Aorta (tissue), 5 donors: ENCODE measurements at places on chromosomes 3 and 15. TPM values are rescaled to one million over a fixed set of nuclear protein-coding genes. Genes with fewer than 3 reads are reported as not detected.

The PRSS50 gene
- total RNA-seq: not detected

DNA sequence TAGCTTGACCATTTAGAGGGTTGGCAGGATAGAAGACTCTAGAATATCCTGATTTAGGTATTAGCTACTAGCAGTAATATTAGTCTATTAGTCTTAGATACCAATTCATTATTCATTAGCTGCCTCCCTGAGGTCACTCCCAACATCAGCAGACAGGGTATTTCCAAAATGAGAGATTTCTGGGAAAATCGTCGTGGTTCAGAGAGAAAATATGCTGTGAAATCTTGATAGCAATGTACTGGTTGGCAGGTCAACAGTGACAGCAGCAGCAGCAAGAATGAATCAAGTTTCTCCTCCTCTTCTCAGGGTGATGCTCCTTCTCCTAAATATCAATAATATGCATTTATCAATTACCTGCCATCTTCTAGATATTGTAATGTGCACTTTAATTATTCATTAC lies 41.3 kb upstream of the ROBO1 start:
- H3K4me1 ChIP-seq: no peaks in the 10 kb centered on the region
- DNase-seq: no peak
- H3K36me3 ChIP-seq: no peaks in the 10 kb centered on the region
- no peaks in the 10 kb centered on the region for H3K27me3 ChIP-seq

DNA sequence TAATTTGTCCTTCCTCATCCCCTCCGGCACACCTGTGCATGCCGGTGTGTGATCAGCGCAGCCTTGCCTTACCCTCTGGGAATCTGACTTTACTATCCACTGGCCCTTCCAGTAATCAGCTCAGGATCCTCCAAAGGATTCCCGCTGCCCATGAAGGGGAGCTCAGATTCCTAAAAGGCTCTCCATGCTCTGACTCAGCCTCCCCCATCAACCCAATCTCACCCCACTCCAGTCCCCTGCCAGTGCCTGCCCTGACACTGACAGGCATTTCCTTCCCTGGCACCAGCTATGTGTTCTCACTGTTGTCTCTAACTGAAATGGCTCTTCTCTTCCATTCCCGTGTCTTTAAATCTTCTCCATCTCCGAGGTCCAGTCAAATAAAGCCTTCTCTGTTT lies 7.3 kb upstream of the BCL2A1 start:
- no peak for DNase-seq
- H3K4me3 ChIP-seq: no peak overlapping the region
- no peak overlapping the region for H3K27ac ChIP-seq
- H3K27me3 ChIP-seq: no peaks in the 10 kb centered on the region
- no peaks in the 10 kb centered on the region for H3K36me3 ChIP-seq
- no peaks in the 10 kb centered on the region for H3K4me1 ChIP-seq

GRCh38 chr3:59595830-59596229 lies 546.0 kb upstream of the CFAP20DC start:
- DNase-seq: no peak
- no peaks in the 10 kb centered on the region for H3K4me1 ChIP-seq
- H3K27ac ChIP-seq: no peak overlapping the region
- H3K4me3 ChIP-seq: no peak overlapping the region
- no peaks in the 10 kb centered on the region for H3K36me3 ChIP-seq

The CPEB1 gene
- total RNA-seq: 10.3 TPM

The PLCH1 gene
- total RNA-seq: 0.57 TPM

DNA sequence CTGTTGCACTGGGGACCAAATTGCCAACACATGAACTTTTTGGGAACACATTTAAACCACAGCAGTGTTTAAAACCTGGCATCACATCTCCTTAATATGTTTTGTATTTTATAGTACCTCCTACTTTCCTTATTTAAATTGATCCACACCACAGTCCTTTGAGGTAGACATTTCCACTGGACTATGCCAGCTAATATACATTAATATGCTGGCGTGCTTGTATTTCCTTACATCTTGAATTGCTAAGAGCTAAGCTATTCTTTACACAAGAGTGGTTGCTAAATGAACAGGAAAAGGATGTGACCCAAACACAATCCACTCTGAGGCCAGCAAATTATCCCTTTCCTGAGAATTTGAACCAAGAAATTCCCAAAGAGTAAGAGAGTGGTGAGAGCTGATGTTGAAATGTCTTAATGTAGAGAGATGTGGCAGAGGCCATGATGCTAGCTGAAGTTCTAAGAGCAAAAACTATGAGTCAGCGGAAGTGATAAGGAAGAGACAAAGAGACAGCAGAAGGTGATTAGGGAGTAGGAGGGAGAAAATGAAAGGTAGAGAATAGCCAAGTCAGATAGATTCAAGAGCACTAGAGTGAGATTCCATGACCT lies 131.2 kb downstream of the CD47 start:
- peaks cover 2% of the 10 kb centered on the region for H3K4me1 ChIP-seq
- no peak overlapping the region for H3K4me3 ChIP-seq
- no peak for DNase-seq
- no peak overlapping the region for H3K27ac ChIP-seq

DNA sequence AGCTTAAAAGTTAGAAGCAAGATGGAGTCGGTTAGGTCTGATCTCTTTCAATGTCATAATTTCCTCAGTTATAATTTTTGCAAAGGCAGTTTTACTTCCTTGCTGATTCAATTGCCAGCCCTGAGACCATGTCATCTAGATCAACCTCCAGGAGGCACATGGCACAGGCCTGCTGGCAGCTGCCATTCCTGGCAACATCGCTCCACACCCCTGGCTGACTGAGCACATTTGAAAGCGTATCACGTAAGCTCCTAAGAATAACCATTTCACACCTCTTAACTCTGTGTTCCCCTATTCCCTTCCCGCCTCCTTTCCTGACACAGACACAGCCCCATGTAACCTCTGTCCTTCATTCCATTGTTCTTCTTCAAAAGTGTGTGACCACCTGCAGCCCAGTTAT lies 313.9 kb upstream of the CTNNB1 start:
- no peak for DNase-seq
- no peaks in the 10 kb centered on the region for H3K4me1 ChIP-seq
- H3K27me3 ChIP-seq: no peaks in the 10 kb centered on the region
- no peak overlapping the region for H3K4me3 ChIP-seq
- no peaks in the 10 kb centered on the region for H3K36me3 ChIP-seq

The FGF7 gene
- total RNA-seq: 126 TPM

The TMIE gene
- 0.99 TPM for total RNA-seq

DNA sequence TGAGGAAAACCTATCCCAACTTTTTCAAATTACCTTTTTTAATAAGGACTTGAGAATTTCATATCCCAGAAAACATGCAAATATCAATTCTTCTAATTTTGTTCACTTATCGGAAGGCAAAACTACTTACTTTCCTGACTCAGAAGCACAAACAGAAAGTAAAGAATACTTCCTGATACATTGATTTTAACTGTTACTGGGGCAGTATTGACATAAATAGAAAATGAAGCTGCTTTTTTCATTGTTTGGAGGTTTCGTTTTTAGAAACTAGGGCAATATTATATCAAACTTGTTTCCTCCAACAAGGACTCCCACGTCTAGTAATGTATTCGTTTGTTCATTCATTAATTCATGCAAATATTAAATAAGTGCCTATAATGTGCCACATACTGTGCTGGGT lies 19.1 kb downstream of the PAQR9 start:
- no peak for DNase-seq
- no peak overlapping the region for H3K4me3 ChIP-seq
- no peak overlapping the region for H3K27ac ChIP-seq
- no peaks in the 10 kb centered on the region for H3K4me1 ChIP-seq
- H3K27me3 ChIP-seq: no peaks in the 10 kb centered on the region

The RTP1 gene
- 0.16 TPM for total RNA-seq

The LSMEM2 gene
- total RNA-seq: 0.51 TPM

The CHRM5 gene
- total RNA-seq: not detected

DNA sequence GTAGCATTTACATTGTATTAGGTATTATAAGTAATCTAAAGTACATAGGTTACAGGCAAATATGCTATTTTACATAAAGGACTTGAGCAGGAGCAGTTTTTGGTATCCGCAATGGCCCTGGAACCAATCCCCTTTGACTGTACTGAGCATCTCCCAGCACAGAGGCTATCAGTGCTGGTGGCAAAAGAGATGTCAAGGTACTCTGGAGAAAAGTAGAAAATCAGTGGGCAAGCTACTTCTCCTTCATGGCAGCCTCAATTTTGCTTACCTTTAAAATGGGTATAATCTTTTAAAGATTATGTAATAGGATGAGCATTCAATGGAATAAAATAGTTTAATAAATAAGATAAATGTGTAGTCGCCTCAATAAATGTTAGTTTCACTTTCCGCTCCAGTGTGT lies 56.7 kb upstream of the LMCD1 start:
- DNase-seq: no peak
- no peaks in the 10 kb centered on the region for H3K4me1 ChIP-seq
- H3K27me3 ChIP-seq: no peaks in the 10 kb centered on the region

GRCh38 chr3:122640437-122640999 lies 40.1 kb upstream of the PARP14 start:
- H3K36me3 ChIP-seq: no peaks in the 10 kb centered on the region
- H3K4me1 ChIP-seq: no peaks in the 10 kb centered on the region
- no peak for DNase-seq
- H3K27me3 ChIP-seq: no peaks in the 10 kb centered on the region

DNA sequence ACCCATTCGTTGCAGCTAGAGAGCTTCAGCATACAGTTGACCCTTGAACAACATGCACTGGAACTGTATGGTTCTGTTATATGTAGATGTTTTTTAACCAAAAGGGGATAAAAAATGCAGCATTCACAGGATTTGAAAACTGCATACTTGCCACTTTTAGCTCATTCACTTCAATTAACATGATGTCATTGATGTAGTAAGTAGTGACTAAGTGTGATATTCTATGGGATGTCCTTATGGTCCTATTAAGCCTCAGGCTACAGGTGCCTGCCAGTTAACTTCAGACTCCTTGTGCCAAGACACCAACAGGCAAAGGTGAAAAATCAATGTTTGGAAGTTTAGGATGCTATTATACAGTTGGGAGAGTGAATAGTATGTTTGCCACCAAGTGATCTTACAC lies 553.6 kb upstream of the NECTIN3 start:
- H3K4me3 ChIP-seq: no peak overlapping the region
- H3K4me1 ChIP-seq: no peaks in the 10 kb centered on the region
- H3K36me3 ChIP-seq: no peaks in the 10 kb centered on the region
- DNase-seq: no peak
- H3K27me3 ChIP-seq: no peaks in the 10 kb centered on the region

GRCh38 chr3:48024401-48024800 lies 8.2 kb upstream of the MAP4 start:
- H3K36me3 ChIP-seq: no peaks in the 10 kb centered on the region
- peaks cover 8% of the 10 kb centered on the region for H3K4me1 ChIP-seq
- no peaks in the 10 kb centered on the region for H3K27me3 ChIP-seq
- no peak overlapping the region for H3K4me3 ChIP-seq
- no peak overlapping the region for H3K27ac ChIP-seq

DNA sequence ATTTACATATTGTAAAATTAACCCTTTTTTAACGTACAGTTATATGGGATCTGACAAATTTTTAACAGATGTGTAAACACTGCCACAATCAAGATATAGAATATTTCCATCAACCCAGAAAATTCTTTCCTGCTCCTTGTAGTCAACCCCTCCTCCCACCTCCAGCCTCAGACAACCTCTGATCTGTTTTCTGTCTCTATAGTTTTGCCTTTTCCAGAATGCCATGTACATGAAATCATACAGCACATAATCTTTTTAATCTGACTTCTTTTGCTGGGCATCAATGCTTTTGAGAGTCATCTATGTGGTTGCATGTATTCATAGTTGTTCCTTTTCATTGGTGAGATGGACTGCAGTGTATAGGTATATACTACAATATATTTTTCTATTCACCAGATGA lies 153.0 kb downstream of the SMAD6 start:
- H3K4me1 ChIP-seq: no peaks in the 10 kb centered on the region
- no peak overlapping the region for H3K4me3 ChIP-seq
- no peak overlapping the region for H3K27ac ChIP-seq
